ENCODE measurements at places on chromosomes 16 and 17.

DNA sequence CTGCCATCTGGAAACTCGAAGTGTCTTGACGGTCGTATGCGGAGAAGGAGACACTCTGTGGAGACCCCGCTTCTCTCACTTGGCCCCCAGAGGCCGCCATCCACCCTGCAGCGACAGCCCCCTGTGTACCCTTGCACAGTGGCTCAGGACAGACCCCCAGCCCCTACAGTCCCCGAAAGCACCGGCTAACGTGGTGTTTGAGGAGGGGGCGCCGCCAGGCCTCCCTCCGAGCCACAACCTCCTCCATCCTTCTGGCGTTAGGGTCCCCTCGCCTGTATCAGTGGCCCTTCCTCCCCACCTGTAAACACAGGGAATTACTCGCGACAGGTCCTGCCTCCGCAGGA is 73.6 kb downstream of the LMF1 start:
- DNase-seq = no peak

GRCh38 chr16:997440-998051 is 16.0 kb downstream of the SOX8 start:
- DNase-seq = no peak

GRCh38 chr17:29561554-29562517 is 5.0 kb downstream of the ABHD15 start:
- DNase-seq = no peak

GRCh38 chr17:80953471-80954315 is 37.9 kb upstream of the CHMP6 start:
- DNase-seq = no peak

DNA sequence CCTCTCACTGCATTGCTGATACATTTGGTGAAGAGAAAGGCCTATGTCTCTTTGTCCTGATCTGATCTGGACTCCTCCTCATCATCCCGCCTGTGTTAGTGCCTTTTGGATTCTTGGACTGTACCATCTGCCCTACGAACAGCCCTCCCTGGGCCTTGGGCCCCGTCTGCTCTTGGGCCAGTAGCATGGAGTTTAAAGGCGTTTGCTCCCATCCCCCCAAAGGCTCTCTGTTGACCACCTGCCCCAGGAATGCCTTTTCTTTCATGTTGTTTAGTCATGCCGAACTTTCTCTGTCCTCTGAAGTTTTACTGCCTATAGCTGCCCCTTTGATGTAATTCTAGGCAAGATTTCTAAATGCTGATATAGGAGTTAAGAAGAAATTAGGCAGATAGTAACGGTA is 30.9 kb upstream of the MEAK7 start:
- DNase-seq = no peak

DNA sequence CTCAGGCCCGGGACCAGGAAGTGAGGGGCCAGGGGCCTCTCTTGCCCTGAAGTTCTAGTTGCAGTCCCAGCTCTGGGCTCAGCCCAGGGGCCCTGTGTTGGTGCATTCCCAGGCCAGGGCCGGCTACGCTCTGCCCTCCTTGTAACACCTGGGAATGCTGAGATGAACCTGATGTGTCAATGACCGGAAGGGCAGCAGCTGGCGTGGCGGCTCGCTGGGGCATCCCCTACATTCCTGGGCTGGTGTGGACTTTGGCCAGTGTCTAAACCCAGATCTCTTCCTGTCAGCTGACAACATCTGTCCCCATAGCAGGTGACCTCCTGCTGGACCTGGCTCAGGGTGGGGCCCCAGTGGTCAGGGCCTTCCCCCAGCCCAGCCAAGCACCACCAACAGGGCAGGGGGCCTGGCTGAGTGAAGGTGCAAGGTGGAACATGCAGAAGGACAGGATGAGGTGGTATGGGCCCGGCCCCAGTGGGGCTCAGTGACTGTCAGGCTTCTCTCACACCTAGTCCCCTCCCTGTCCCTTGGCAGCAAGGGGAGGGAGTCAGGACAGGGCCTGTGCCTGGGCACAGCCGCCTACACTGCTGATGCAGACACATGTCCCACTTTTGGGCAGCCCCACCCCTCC is 15.9 kb downstream of the FAM83G start:
- no peak for DNase-seq

DNA sequence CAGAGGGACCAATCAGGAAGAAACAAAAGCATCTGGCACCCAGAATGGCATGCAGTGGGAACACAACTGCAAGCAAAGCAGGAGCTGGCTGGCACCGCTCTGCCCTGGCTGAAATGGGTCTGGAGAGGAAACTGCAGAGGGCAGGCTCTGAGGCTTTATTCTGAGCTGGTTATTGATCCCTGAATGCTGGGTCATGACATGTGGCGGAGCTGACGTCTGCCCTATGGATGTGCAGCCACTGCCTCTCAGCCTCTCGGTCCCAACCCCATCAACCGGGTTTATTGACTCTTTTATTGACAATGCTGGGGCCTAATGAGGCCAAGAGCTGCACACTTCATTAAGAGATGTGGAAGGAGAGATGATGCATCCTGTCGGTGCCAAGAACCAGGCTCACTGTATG is 3.9 kb upstream of the SKAP1 start:
- DNase-seq = no peak

DNA sequence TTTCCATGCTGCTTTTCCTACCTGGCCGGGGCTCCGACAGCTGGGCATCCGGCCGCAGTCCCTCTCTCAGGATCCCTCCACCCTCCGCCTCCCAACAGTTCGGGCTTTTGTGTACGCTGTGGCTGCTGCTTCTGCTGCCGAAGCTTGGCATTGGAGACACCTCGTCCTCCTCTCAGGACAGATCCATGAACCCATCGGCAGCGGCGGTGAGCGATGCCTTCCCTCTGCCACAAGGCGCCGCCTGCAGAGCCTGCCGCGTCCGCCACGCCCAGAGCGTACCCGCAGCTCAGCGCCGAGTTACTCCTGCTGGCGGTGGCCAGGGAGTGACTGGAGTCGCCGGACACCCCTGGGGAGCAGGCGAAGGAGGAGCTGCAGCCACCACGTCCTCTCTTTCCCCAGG is 2032.8 kb downstream of the TP53TG3F start:
- DNase-seq = no peak

- no peak for DNase-seq
These were observed 356.4 kb downstream of the WWOX start for GRCh38 chr16:78455861-78456260.

- DNase-seq = no peak
These were observed 166.7 kb downstream of the IRF8 start for GRCh38 chr16:86065711-86066110.

DNA sequence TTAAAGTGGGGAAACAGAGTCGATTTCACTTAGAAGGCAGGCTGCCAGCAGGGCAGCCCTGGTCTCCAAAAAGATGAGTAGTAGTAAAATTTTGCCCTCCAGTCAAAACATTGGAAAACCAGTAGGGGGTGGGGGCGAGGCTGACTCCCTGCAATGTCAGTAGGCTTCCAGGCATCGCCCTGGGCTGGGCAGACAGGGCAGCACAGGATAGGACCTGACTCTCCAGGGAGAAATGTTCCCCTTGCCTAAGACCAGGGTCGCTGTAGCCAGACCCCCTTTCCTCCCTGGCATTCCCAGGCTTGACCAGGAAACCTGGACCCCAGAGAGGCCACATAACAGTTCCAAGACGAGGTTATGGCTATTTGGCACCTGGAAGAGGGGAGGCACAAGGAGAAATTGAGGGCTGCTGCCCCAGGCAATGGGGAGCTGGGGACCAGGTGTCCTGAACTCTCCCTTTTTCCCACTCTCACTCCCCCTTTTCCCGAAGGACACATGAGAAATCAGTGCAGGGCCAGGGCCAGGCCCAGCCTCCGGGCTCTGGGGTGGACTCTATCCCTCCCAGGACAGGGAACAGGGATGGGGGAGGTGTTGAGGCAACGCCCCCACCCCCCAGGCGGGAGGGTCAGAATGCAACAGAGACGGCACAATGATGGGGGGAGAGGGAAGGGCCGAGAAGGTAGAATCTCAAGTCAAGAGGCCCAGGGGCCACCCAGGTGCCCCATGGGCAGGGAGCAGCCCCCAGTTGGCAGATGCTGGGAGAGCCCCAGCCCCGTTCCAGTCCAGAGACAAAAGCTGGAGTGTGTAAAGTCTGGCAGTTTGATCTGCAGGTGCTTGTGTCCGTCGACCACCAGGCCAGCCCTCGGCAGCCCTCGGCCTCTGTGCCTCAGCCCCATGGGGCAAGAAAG is 4.5 kb upstream of the SAMD14 start:
- no peak for DNase-seq

- no peak for DNase-seq
These were observed 58.6 kb upstream of the TOB1 start for GRCh38 chr17:50924800-50925199.

DNA sequence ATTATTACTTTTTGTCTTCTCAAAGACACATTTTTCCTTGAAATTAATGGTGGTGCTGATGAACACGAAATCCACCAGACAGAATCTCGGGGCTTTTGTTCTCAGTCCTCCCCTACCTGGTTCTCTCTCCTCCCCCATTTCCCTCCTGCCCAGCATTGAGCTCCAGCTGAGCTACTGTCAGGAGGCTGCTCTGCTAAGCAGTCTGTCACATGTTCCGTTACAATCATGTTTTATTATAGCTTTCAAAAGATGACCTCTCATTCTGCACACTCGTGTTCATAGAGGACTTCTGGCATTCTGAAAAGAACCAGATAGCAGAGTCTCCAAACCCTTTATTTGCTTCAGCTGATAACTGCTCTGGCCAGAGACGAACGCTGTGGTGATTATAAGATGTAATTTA is 732.5 kb upstream of the RBFOX1 start:
- no peak for DNase-seq

DNA sequence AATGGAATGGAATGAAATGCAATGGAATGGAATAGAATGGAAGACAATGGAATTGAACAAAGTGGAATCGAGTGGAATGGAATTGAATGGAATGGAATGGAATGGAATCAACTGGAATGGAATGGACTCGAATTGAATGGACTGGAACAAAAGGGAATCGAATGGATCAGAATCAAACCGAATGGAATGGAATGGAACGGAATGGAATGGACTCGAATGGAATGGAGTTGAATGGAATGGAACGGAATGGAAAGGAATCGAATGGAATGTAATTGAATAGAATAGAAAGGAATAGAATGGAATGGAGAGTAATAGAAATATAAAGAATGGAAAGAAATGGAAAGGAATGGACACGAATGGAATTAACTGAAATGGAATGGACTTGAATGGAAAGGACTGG is 475.2 kb upstream of the WSB1 start:
- no peak for DNase-seq

DNA sequence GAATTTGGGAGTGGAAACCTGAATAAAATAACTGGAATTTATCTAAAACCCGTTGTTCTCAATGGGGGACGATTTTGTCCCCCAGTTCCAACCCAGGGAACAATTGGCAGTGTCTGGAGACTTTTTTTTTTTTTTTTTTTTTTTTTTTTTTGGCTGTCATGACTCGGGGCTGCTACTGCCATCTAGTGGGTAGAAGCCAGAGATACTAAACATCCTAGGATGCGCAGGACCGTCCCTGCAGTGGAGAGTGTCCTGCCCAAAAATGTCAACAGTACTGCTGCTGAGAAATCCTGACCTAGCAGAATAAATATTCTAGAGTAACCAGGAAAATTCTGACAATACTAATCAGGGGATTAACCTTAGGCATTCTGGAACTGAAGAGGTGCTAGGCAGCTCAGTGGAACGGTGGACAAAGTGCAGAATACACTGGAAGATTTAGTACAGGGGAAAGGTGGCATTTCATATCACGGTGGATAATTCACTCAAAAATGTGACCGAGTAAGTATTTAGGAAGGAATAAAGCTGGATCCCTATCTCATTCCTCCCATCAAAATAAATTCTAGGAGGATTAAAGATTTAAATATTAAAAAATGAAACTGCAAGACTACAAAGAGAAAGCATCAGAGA is 107.6 kb downstream of the SPECC1 start:
- DNase-seq = no peak

DNA sequence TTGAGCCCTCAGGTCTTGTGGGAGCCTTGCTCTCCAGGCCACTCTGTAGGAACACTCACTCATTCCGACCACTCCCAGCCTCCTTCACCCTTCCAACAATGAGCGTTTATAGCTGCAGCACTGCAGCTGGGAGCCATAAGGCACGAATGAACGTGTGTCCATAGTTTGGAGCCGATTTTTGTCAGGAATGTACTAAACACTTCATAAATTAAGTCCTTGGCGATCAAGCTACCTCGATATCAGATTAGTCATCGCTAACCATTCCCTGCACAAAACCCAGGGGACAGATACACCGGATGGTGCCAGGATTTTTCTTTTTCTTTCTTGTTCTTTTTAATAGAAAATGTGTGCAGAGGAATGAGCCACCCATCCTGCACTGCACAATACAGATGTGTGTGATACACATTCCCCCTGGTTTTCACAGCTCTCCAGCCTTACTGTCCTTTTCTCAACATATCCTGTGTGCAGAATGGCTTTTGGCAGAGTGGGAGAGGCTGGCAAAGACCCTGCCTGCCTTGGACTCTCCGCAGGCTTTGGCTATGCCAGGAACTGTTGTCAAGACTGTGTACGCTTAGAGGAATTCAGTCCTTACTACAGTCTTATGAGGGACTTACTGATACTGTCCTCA is 68.4 kb upstream of the ELAC2 start:
- no peak for DNase-seq

GRCh38 chr17:72590882-72591281 is 470.1 kb downstream of the SOX9 start:
- DNase-seq = no peak

GRCh38 chr17:28744104-28744971 is 527 bp downstream of the TRAF4 start:
- DNase-seq = no peak

- no peak for DNase-seq
These were observed 1.7 kb downstream of the MLYCD start for GRCh38 chr16:83900571-83900970.

DNA sequence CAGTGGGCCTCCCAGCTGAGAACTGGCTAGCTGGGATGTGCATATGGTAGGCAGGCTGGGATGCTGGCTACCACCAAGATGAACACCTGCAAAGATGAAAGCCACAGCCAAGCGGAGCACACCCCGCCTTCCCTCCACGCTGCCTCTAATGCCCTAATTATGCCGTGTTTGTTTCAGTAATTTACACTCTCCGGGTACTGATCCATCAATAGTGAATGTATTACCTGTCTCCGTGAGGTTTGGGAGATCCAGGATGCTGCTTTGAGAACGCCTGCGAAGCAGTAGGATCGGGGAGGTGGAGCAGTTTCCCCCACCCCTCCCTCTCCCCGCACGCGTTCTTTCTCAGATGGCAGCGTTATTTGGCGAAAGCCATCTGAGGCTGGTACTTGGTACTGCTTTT is 28.9 kb upstream of the GSE1 start:
- DNase-seq = peak; percentile 82

DNA sequence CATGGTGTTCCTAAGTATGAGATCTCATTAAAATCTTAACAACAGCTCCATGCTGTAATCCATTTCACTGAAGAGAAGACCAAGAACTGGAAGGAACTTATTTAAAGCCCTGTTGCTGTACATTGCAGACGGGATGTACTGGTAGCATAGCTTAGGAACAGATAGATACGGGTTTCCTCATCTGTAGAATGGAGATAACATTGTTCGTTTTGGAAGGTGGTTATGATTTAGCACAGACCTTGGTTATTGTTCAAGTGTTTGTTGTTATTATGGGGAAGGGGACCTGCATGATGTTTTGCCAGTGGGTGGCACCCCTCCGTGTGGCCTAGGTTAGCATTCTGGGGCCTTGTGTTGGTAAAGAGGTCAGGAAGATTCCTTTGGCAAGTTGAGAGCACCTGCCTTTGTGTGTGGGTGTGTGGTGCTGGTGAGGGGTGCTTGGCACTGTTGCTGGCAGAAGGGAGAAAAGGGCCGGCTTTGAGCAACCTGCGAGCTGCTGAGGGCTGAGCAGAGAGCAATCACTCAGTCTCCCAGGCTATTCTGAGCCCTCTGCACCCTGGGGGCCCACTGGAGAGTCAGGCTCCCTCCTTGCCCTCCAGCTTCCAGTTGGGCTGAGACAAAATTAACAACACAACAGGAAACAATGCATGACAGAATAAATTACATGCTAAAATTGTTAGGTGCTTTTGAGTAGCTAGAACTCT is 2.3 kb downstream of the TAOK2 start:
- DNase-seq = no peak
